ENCODE measurements at places on chromosomes 5 and 9.
A peak's percentile ranks its signal among the peaks of the same experiment; 100 is the strongest.

DNA sequence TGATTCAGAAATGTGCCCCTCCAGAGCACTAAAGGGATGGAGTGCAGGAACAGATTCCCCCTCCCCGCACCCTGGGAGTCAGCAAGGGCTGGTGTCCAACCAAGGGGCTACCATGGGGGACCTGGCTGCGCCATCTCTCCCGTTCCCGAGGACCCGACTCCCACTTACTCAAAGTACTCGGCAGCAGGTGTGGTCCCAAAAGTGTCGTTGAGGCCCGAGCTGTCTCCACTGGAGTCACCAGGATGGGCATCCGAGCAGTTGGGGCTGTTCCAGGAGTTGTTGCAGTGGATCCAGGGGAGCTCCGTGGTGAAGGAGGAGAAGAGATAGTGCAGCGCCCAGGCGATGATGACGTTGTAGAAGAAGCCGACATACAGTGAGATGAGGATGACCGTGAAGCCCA lies 12.9 kb downstream of the SLC6A3 start:
- no peak for DNase-seq

- peak; percentile 15 for DNase-seq
Measured at GRCh38 chr9:111926421-111926875, 29.8 kb downstream of the UGCG start.

- no peak for DNase-seq
Measured at GRCh38 chr5:69364414-69364813, 4.9 kb downstream of the AK6 start.

DNA sequence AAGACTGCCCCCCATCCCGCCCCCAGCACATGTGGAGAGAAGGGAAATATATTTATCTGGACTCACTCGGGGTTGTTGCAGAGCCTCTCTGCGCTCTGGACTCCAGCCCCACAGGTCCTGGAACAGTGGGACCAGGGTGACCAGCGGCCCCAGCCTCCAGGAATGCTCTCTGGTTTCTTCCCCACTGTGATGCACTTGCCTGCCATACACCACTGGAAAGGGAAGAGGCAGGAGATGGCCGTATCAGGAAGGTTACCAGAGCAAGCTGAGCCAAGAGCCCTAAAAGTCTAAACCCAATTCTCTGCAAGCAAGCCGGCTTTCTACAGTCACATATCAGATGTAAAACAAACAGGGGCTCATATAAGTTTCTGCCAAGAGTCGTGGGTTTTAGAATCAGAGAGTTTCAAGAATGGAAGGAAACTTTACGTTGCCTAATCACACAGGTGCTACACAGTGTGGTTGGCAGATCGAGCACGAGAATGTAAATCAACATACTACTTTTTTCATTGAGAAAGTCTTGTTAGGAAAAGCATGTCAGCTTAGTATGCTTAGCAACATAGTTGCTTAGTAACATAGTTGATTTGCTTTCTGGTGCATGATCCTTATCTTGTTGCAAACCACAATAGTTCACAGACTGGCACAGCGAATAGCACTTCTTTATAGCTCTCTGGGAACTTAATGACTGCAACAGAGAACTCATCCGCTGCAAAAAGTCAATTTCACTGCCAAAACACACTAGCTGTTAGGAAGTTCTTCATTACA lies 201.2 kb downstream of the TARS1 start:
- DNase-seq: no peak

GRCh38 chr9:85666086-85666485 lies 75.7 kb downstream of the AGTPBP1 start:
- no peak for DNase-seq

DNA sequence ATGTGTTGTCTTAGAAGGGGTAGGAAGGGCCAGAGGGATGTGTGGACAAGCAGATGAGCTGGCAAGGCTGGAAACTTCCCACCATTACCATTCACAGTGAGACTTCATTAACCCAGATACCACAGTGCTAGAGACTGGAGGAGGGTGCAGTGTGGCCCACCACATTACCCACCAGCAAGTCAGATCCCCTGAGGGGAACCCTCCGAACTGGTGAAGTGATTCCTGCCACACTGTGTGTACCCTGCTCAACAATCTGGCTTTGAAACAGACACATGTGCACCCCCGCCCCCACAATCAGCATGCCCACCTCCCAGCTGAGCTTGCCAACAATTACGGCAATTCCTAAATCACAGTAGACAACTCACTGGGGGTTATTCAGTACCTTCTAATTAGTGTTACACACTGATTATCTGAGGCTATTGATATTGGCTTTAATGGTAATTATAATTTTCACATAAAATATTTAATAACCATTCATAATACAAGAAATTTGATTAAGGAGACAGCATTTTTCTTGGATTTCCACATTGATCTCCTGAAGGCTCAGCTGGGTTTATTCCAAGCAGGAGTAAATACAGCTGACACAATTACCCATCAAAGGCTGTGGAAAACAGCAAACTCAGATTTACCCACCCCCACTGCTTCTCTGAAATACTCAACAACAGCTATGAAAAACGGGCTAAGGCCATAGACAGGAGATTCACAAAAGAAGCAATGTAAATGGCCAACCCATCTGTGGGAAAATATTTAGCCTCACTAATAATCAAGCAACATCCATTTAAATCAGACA lies 169.3 kb upstream of the FSTL4 start:
- no peak for DNase-seq

GRCh38 chr5:1204693-1205242 lies 3.4 kb downstream of the SLC6A19 start:
- no peak for DNase-seq

DNA sequence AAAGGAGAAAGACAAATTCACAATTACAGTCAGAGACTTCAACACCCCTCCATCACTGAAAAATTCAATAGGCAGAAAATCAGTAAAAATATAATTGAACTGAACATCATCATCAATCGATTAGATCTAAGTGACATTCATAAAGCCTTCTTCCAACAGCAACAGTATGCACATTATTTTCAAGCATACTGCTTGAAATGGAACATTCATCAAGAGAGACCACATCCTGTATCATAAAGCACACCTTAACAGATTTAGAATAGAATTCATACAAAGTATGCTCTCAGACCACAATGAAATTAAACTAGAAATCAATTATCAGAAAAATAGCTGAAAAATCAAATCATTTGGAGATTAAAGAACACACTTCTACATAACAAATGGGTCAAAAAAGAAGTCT lies 39.1 kb downstream of the ERMP1 start:
- no peak for DNase-seq

DNA sequence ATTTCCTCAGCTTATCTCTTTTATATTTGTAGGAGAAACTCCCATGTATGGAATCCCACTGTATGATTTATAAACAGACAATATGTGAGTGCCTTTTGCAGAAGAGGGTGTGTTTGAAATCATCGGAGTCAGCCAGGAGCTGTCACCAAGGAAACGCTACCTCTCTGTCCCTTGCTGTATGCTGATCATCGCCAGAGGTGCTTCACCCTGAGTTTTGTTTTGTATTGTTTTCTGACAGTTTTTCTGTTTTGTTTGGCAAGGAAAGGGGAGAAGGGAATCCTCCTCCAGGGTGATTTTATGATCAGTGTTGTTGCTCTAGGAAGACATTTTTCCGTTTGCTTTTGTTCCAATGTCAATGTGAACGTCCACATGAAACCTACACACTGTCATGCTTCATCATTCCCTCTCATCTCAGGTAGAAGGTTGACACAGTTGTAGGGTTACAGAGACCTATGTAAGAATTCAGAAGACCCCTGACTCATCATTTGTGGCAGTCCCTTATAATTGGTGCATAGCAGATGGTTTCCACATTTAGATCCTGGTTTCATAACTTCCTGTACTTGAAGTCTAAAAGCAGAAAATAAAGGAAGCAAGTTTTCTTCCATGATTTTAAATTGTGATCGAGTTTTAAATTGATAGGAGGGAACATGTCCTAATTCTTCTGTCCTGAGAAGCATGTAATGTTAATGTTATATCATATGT lies 18.0 kb upstream of the CTSL start:
- DNase-seq: no peak

DNA sequence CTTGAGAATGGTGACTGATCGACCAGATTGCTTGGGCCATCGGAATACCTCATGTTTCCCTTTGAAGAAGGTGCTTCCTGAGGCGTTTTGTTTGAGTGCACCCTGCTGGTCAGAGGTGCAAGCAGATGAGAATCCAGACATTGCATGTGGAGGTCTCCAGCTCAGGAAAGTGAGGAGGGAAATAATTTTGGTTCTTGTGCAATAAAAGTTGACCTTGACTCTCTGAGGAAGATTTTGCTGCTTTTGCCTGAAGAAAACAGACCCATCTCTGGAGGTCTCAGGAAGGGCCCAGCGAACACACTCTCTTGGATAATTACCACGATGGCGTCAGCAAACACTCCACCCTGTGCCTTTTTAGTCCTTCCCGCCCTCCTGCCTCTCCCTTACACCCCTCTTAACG lies 69.7 kb downstream of the GRAMD2B start:
- no peak for DNase-seq

DNA sequence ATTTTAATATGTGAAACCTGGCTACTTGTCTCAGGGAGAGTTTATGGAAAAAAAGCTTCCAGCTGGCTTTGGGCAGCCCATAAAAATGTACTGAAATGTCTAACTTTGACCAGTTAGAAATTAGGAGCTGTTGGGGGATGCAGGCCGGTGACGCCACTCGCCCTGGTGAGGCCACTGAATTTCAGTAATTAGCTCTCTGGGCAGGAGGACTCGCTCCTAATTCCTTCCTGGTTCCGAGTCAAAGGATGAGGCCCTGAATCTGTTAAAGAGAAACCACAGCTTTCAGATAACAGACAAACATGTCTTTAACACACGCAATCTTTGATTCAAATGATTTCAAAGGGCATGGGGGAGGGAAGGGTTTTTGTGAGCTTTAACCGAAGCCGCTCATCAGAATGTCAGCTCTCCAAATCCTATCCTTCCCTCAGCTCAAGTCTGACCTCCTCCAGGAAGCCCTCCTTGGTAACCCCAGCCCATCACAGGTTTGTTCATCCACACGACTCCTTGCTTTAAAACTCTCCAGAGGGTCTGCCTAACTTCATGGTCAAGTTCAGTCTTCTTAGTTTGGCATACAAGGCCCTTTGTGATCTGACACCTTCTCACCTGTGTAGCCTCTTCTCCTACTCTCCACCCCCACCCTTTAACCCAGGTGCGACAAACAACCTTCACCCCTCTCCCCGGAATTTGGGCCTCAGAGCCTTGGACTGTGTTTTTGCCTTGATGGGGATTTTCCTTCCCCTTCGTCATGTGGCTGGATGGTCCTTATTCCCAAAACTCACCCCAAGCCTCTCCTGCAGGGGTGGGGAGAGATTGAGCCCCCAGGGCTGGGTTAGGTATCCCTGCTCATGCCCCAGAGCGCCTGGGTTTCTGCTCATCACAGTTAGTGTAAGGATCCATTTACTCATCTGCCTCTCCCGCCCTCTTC lies 13.6 kb upstream of the PHF19 start:
- no peak for DNase-seq

DNA sequence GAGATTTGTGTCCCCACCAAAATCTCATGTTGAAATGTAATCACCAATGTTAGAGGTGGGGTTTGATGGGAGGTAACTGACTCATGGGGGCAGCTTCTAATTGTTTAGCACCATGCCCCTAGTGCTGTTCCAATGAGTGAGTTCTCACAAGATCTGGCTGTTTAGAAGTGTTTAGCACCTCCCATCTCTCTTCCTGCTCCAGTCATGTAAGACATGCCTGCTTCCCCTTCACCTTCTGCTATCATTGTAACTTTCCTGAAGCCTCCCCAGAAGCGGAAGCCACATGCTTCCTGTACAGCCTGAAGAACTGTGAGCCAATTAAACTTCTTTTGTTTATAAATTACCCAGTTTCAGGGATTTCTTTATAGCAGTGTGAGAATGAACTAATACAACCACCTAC lies 170.5 kb downstream of the NDUFS4 start:
- no peak for DNase-seq

DNA sequence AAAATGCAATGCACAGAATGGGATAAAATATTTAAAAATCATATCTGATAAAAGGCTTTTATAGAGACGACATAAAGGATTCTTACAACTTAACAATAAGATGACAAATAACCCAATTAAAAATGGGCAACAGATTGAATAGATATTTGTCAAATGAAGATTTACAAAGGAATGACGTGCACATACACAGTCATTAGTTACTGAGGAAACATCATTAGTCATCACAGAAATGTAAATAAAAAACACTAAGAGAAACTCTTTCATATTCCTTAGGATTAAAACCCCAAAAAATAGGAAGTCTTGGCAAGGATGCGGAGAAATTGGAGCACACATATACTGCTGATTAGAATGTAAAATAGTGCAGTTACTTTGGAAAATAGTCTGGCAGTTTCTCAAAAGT lies 1886.0 kb upstream of the CDH6 start:
- no peak for DNase-seq

DNA sequence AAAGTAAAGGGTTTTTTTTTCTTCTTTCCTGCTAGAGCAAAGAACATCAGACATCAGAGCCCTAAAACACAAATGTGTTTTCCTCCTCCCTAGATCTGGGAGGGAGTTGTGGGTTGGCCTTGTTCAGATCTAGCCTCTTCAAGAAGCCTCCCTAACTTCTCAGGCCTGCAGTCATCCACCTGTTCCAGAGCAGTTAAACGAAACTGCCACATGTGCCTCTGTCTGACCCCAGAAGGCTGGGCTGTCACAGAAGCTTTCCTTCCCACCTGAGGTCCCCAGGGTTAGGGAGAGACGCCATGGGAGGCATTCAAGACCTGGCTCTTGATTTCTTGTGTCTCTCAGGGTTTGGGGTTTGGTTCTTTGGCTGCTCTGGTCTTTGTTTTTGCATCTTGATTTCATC lies 87.0 kb downstream of the DAB2IP start:
- DNase-seq: no peak

- no peak for DNase-seq
Measured at GRCh38 chr9:89340332-89340731, 22.0 kb downstream of the SECISBP2 start.

DNA sequence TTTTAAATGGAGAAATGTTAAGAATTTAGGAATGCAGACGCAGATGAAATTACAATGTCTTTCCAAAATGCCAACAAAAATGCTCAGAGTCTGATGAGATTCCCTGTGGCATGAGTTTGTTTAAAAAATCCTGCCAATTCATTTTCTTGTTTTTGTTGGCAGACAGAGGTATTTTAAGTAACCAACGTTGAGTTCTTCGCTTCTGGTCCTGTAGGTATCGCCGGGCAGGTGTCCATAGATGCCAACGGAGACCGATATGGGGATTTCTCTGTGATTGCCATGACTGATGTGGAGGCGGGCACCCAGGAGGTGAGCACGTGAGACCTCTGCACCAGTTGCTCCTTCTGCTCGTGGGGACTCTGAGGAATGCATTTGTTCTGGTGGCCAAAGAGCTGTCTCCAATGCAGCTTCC lies 69.4 kb downstream of the NPR3 start:
- no peak for DNase-seq

- no peak for DNase-seq
Measured at GRCh38 chr9:36039696-36040095, 3.0 kb downstream of the RECK start.

Data from stimulated activated CD4-positive, alpha-beta T cell treated with anti-CD3 and anti-CD28 coated beads, Interleukin-15, amount 100 ng/mL, for 1 hour (primary cell).